Heart left ventricle (tissue), 16 donors: ENCODE measurements at places on chromosomes 12 and 14.
A peak's percentile ranks its signal among the peaks of the same experiment; 100 is the strongest.

GRCh38 chr14:67359775-67360469, at the start of the genes ATP6V1D and EIF2S1:
ATP6V1D (minus strand) TSS chr14:67359804; CDS start chr14:67359698, 106 bp downstream.
EIF2S1 (plus strand) TSS chr14:67360328; CDS start chr14:67364768, 4,440 bp downstream.
- peak; percentile 100 for DNase-seq

DNA sequence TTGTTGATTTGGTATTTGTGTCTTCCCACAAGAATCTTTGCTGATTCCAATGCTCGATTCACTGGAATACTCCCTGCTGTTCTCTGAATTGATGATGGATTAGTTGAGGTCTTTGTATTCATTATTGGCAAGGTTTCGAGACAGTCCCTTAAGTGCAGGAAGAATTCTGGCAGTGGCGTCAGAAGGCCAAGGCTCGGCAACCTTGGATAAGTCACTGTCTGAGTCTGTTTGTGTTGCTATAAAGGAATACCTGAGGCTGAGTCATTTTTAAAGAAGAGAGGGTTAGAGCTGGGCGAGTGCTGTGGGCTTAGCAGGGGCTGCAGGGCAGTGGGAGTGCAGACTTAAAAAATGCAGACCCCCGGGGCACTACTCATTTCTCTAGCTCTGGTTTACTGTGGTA, 56.9 kb downstream of the CHST11 start:
- DNase-seq: no peak

GRCh38 chr14:50139192-50139591, 22.8 kb upstream of the VCPKMT start:
- no peak for DNase-seq

- no peak for DNase-seq
These were observed 78.7 kb downstream of the NEDD1 start for GRCh38 chr12:96985515-96986362.

- no peak for DNase-seq
These were observed 193.9 kb downstream of the PHETA1 start for GRCh38 chr12:111174961-111175345.
